ENCODE measurements at places on chromosomes 11 and 22.

GRCh38 chr11:9187616-9188015 lies 77.5 kb downstream of the DENND5A start:
- no peaks in the 10 kb centered on the region for H3K4me1 ChIP-seq
- no peaks in the 10 kb centered on the region for H3K36me3 ChIP-seq
- H3K4me3 ChIP-seq: no peak overlapping the region
- H3K27ac ChIP-seq: no peak overlapping the region

GRCh38 chr11:99351624-99352023 lies 330.9 kb downstream of the CNTN5 start:
- no peaks in the 10 kb centered on the region for H3K36me3 ChIP-seq
- H3K4me3 ChIP-seq: no peak overlapping the region
- H3K4me1 ChIP-seq: no peaks in the 10 kb centered on the region

- H3K27ac ChIP-seq: no peak overlapping the region
- H3K27me3 ChIP-seq: no peaks in the 10 kb centered on the region
- H3K36me3 ChIP-seq: peaks cover 45% of the 10 kb centered on the region
- peaks cover 25% of the 10 kb centered on the region for H3K4me1 ChIP-seq
- DNase-seq: no peak
Measured at GRCh38 chr11:78195917-78196560, 7.3 kb downstream of the USP35 start.

DNA sequence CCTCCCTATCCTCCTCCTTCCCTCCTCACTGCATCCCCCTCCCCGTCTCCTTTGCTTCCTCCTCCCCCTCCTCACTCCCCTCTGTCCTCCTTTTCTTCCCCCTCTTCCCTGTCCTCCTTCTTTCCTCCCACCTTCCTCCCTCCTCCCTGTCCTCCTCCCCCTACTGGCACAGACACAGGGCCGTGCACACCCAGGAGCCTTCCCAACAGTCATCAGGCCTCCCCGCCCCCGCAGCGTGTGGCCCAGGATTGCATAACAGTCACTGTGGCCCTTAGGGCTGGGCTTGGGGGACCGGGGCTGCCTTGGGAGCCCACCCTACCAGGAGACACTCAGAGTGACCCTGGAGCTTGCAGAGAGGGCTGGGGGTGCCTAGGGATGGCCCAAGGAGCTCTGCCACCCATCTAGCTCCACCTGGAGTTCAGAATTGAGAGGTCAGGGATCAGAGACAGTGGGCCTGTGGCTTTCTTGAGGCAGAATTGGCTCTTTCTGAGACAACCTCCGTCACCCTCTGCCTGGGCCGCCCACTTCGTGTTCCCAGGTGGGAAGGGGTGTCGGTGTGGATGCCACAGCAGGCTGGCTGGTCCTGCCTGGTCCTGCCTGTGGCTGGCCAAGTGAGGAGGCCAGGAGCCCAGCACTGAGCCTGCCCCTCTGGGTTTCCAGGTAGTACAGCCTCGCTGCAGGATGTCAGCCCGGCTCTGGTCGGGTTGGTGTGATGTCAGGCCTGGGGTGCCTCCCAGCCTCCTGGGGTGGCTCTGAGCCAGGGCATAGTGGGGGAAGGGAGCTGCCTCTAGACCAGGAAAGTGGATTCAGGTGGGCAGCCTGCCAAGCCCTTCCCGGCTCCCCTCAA lies 1.6 kb downstream of the SPI1 start:
- H3K27ac ChIP-seq: no peak overlapping the region
- no peak overlapping the region for H3K4me3 ChIP-seq
- H3K27me3 ChIP-seq: no peaks in the 10 kb centered on the region
- DNase-seq: no peak
- H3K4me1 ChIP-seq: no peaks in the 10 kb centered on the region

DNA sequence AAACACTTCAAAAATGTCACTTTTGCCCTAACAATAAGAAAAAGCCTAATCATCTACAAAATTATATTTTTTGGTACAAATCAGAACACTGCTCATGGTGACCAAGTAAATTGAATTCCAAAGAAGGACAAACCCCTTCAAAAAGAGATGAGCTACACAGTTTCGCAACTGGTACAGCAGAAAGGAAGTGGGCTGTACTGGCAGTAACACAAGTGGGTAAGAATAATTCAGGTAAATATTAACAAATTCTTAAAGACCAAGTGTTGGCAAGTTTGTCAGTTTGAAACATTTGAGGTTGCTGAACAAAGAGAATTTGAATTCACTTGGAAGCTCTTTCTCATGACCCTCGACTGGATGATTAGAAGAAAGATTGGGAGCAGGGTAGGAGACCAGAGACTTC lies 35.5 kb downstream of the MSANTD4 start:
- no peak overlapping the region for H3K27ac ChIP-seq
- no peak for DNase-seq
- no peaks in the 10 kb centered on the region for H3K4me1 ChIP-seq
- no peaks in the 10 kb centered on the region for H3K36me3 ChIP-seq
- H3K4me3 ChIP-seq: no peak overlapping the region

DNA sequence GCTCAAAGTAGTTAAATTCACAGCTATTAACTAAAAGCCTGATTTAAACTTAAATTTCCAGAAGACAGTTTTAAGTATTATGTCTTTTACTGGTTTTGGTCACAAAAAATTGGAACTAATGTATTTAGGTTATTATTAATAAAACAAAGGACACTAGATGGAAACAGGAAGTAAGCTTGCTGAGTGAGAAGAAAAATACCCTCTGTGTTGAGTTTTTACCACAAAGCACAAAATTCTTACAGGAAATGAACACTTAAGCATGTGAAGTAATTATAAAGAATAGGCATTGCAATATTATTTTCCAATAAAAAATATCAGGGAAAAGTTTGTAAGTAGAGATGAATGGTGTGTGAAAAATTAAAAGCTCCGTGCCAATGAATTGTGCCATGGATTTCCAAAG lies 46.3 kb downstream of the PIK3C2A start:
- DNase-seq: no peak
- H3K27ac ChIP-seq: peak overlapping the region; percentile 48
- peaks cover 15% of the 10 kb centered on the region for H3K4me1 ChIP-seq
- H3K4me3 ChIP-seq: no peak overlapping the region

- H3K4me3 ChIP-seq: no peak overlapping the region
- peak; percentile 78 for DNase-seq
- peaks cover 10% of the 10 kb centered on the region for H3K36me3 ChIP-seq
- H3K4me1 ChIP-seq: peaks cover 51% of the 10 kb centered on the region
- H3K27me3 ChIP-seq: no peaks in the 10 kb centered on the region
Measured at GRCh38 chr22:31082606-31083376, 1.7 kb downstream of the SMTN start.

- H3K4me1 ChIP-seq: peaks cover 20% of the 10 kb centered on the region
- no peaks in the 10 kb centered on the region for H3K27me3 ChIP-seq
- H3K4me3 ChIP-seq: no peak overlapping the region
- H3K27ac ChIP-seq: no peak overlapping the region
Measured at GRCh38 chr11:32899438-32899837, 6.8 kb downstream of the QSER1 start.

- no peak overlapping the region for H3K27ac ChIP-seq
- no peaks in the 10 kb centered on the region for H3K4me1 ChIP-seq
- DNase-seq: no peak
- H3K27me3 ChIP-seq: no peaks in the 10 kb centered on the region
- H3K4me3 ChIP-seq: no peak overlapping the region
Measured at GRCh38 chr22:49406047-49406650, 421.5 kb downstream of the BRD1 start.

DNA sequence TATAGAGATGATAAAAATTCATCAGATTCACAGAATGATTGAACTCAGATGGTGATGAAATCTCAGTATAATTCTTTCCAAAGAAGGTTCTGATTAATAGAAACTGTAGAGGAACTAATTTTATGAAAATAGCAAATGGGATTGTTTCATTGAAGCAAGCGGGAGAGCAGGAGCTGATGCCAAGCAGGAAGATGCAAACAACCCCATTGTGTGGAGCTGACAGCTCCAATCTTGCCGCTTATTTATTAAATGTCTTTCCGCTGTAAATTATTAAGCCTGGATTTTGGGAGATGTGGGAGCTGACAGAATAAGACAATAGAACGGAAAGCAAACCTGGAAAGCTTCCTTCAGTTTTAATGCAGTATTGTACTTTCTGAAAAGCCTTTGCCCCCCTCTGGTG lies 6.0 kb upstream of the TMEM218 start:
- no peak overlapping the region for H3K27ac ChIP-seq
- no peaks in the 10 kb centered on the region for H3K4me1 ChIP-seq
- H3K36me3 ChIP-seq: no peaks in the 10 kb centered on the region
- peaks cover 11% of the 10 kb centered on the region for H3K27me3 ChIP-seq

GRCh38 chr11:40294741-40295140 lies 1164.7 kb downstream of the LRRC4C start:
- H3K4me3 ChIP-seq: no peak overlapping the region
- no peaks in the 10 kb centered on the region for H3K27me3 ChIP-seq
- H3K4me1 ChIP-seq: no peaks in the 10 kb centered on the region
- no peak for DNase-seq
- H3K27ac ChIP-seq: no peak overlapping the region

DNA sequence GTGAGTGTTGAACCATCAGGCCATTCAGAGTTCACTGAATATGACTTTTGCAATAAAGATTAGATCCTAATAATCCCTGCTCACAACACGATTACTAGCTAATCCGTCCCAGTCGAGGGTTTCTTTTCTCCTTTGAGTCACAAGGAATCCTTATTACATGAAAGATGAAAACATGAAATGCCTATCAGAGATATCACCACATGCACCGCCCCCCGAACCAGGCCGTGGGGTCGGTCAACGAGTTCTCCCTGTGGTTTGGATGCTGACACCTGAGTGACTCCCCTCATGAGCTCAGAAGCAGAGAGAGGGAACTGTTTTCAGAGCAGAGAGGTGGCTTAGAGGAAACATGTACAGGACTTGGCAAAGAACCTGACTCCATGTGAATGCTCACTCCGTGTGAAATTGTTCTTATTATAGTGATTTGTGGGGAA lies 263.3 kb downstream of the ETS1 start:
- no peak overlapping the region for H3K4me3 ChIP-seq
- H3K27ac ChIP-seq: peak overlapping the region; percentile 67
- H3K27me3 ChIP-seq: no peaks in the 10 kb centered on the region
- peak; percentile 19 for DNase-seq
- no peaks in the 10 kb centered on the region for H3K36me3 ChIP-seq
- H3K4me1 ChIP-seq: peaks cover 22% of the 10 kb centered on the region

DNA sequence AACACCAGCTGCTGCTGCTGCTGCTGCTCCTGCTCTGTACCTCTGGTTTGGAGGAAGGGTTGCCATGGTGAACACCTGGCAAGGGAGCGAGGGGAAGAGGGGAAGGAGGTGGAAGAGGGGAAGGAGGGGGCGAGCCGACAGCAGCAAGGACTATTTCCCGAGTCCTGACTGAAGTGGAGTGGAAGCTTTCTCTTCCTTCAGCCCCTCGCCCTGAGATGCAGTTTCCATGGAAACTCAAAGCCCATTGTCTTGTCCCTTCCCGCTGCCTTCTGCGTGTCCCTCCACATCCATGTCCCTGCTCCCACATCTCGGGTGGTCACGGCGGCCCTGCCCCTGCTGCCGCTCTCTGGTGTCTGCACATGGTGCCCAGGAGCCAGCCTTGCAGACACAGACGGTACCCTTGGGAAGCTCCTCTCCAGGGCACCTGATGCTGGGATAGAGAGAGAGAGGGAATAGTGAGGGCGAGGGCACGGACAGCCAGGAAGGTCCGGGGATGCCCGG lies 28.6 kb downstream of the FAM83F start:
- DNase-seq: no peak
- no peak overlapping the region for H3K27ac ChIP-seq
- H3K36me3 ChIP-seq: no peaks in the 10 kb centered on the region
- H3K27me3 ChIP-seq: no peaks in the 10 kb centered on the region
- H3K4me3 ChIP-seq: no peak overlapping the region

- no peaks in the 10 kb centered on the region for H3K27me3 ChIP-seq
- no peaks in the 10 kb centered on the region for H3K4me1 ChIP-seq
- H3K4me3 ChIP-seq: no peak overlapping the region
- no peak overlapping the region for H3K27ac ChIP-seq
- DNase-seq: no peak
Measured at GRCh38 chr11:125078516-125079140, 15.5 kb downstream of the SLC37A2 start.

GRCh38 chr11:121996574-121996973 lies 119.4 kb downstream of the BLID start:
- H3K4me1 ChIP-seq: no peaks in the 10 kb centered on the region
- H3K4me3 ChIP-seq: no peak overlapping the region

DNA sequence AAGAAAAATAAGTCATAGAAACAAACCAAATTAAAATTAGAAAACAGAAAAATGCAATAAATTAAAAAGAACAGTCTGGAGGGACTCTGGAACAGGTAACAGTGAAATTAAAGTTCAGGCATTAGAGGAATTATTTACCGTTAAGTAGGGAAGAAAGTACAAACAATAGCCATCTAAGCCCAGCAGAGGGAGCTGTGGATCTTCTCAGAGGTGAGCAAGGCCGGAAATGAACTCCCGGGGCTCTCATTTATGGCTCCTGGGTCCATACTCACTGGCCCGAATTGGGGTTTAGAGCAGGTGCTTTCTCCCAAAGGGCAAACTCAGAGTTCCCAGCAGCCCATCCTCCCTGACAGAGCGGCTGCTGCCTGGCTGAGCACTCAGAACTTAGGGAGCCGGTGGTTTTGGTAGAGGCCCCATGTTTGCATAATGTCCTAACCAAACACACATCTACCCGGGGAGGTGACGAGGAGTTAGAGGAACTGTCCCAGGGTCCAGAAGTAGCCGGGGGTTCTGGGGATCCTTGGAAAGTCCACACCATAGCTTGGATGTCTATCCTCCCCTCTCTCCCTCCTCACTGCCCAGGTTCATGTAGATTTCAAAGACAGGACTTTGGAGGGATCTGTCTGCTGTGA lies 87.8 kb upstream of the VPREB1 start:
- H3K4me3 ChIP-seq: no peak overlapping the region
- peak; percentile 84 for DNase-seq
- peaks cover 12% of the 10 kb centered on the region for H3K4me1 ChIP-seq

DNA sequence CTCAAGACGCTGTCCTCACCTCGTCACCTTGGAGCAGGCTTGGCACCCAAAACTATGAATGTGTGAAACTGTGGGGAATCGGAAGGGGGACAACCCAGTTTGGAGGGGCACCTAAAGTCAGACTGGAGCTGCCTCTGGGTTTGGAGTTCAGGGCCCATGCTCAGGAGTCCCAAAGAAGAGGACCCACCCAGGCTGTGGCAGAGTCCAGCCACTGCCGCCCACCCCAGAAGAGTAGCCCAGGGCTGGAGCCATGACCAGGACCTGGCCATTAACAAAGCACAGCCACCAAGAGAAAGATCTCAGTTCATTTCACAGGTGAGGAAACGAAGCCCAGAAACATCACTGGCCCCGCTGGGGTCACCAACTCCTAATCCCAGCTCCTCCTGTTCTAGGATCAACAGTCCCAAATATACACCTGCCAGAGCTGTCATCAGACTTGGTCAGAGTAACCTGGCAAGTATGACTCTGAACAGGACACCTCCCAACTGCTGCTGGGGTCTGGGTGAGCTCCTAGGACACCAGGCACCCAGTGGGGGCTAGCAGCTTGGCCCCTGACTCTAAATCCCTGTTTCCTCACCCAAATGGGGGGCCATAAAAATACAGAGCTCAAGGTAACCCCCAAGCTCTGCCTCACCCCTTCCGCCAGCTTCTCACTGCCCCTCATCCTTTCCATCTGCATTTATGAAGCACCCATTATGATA lies 2.7 kb downstream of the RAB3IL1 start:
- H3K27ac ChIP-seq: no peak overlapping the region
- H3K4me3 ChIP-seq: no peak overlapping the region
- no peaks in the 10 kb centered on the region for H3K4me1 ChIP-seq

All from DND-41 (cell line).